ENCODE measurements at places on chromosomes 1 and 21.

- no peak for DNase-seq
Observed at GRCh38 chr1:67407498-67407897, 22.7 kb downstream of the SERBP1 start.

- no peak for DNase-seq
Observed at GRCh38 chr1:63238721-63239120, 83.6 kb upstream of the FOXD3 start.

DNA sequence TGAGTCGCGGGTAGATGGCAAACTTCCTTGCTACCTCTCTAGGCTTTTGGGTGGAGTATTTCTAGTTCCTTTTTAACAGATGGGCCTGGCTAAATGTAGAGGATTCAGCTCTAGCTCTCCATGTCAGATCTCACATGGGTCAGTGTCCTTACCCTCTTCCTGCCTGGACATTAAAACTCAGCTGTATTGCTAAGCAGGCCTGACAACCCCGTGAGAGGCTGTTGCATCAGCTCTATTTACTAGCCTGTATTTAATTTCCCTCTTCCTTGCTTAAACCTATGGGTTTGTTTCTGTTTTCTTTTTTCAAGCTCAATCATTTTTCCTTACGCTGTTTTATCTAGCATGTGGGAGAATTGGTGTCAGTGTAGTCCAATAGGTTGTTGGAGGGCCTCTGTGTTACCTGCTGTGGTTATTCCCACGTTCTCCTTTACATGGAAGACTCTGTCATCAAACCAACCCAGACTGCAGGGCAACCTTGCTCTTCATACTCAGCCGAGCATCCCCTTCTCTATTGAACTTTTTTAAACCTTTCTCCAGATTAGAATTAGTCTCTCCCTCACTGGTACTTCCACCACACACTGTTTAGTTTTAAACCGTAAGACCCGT, 79.5 kb upstream of the BACH1 start:
- no peak for DNase-seq

GRCh38 chr1:198667186-198667585, 28.3 kb downstream of the PTPRC start:
- DNase-seq = no peak

GRCh38 chr1:198701250-198701649, 62.4 kb downstream of the PTPRC start:
- no peak for DNase-seq

DNA sequence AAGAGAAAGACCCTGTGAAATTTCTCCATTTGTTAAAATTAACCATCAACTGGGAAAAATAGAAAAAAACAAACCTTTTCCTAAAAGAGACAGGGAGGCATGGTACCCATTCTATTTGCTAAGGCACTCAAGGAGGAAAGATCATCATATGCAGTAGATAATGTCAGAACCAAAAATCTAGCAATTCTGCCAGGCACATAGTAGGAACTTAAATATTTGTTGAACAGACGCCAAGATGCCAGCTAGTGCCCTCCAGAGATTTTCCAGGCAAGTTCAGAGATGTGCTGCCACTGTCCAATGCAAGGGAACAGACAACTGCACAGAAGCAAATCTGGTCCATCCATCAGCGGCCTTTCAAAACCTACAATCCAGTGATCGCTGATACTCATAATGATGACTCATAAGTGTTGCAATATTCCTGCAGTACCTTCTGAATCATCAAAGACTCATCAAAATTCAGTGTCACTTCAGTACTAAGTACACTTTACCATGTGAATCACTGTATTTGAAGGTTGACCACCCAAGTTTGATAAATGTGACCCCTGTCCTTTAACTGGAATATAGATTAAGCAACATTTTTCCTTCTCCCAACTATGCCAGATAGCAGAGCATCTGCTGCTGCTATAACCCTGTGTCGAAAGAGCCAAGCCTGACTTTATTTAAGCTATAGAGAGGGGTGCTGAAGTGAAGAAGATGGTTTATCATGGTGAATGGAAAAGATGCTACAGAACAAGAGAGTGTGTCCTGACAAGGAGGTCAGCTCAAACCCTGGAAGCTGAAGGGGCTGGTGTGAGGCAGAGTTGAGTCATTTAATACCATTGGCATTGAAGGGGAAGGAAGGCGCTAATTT, 99.1 kb downstream of the MT1HL1 start:
- no peak for DNase-seq

DNA sequence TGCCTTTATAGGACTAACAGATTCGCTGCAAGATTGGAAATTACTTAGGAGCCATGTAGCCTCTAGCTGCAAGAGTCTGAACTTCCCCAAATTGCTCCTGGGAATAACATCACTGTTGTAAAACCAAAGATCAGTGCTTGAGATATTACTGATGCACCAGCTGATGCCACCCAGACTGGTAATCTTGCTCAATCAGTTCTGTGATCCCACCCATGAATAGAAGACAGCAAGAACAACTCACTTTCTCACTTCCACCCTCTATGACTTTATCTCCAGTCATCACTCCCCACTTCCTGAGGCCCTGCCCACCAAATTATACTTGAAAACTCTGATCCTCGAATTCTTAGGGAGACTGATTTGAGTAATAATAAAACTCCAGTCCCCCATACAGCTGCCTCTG, 1011.1 kb downstream of the PLA2G4A start:
- no peak for DNase-seq

- DNase-seq = no peak
Observed at GRCh38 chr1:206422525-206422924, 47.8 kb upstream of the IKBKE start.

DNA sequence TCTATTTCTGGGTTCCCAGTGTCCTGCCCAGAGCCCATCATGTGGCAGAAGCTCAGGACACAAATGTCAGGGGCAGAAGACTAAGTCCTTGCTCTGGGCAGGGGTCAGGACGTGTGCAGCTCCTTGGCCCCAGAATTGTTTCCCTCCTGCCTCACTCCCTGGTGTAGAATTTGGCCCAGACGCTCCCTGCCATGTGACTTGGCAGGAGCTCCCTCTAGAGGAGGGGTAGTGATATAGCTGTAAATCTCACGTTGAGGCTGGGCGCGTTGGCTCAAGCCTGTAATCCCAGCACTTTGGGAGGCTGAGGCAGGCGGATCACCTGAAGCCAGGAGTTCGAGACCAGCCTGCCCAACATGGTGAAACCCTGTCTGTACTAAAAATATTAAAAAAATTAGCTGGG, 91.2 kb downstream of the UBIAD1 start:
- DNase-seq = no peak

DNA sequence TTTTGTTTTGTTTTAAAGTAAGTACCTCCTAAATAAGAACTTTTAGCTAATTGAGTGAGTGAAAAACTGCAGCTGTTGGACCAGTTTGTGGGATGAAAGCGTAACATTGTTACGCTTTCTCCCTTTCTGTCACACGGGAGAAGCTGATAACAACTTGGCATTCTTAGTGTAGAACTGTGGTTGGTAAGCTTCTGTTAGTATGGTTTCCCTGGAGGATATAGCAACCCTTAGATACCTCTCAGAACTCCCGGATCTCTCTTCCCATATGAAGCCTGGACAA, 98.2 kb downstream of the CACHD1 start:
- DNase-seq = no peak
